ENCODE measurements at places on chromosomes 12 and 14.

GRCh38 chr12:69000540-69001243 is 67.7 kb upstream of the CPM start:
- DNase-seq = no peak

DNA sequence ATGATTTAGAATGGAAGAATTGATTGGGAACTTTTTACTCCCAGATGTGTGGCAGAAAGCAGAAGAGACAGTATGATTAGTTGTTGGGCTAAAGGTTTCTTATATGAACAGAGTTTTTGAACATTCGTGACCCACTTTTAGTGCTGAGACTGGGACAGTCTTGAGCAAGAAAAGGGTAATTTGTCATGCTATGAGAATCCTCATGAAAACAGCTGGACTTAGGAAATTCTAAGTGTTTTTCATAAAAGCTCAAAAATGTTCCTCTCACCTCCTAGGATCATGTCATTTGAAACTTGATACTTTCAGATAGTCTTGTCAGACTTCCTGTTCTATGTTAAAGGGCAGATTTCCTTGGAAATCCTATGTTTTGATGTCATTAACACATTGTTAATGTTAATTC is 86.1 kb downstream of the MGAT4C start:
- no peak for DNase-seq

DNA sequence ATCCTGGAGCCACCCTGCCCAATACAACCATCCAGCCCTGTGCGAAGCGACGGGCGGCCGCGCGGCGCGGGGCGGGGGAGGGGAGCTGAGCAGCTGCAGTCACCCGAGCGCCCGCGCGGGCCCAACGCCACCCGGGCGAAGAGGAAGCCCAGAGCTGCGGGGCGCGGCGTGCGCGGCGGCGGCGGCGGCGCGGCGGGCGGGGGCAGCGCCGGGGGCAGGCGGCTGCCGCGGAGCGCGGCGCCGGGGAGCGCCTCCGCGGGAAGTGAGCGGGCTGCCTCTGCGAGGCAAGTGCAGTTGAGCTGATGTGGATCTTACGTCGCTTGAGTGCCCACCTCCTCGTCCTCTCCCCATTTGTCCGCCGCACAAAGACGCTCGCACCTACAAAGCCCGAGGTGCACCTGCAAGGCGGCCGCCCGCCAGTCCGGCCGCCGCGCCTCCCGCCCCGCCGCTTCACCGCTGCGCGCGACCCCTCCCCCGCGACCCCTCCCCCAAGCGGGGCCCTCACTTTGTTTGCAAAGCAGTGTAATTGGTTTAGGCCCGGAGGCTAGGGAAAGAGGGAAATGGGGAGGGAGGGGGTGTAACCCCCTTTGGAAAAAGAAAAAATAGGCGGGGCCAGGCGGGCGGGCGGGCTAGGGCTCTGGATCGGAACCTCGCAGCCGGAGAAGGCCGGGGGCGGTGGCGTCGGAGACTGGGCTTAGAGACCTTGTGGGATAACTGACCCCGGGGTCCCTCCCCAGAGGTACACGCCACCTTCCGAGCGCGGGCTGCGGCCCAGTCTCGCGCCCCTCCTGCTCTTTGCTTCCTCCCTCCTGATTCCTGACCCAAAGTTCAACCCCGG is at the start of the genes FOXA1 and TTC6:
Gene FOXA1, minus strand, starts transcription at position 279 of the 838 bp plus-strand sequence. Its CDS starts 277 bp downstream, at position 2.
Gene TTC6, plus strand, starts transcription at position 659 of the 838 bp plus-strand sequence. CDS start 26,436 bp downstream, outside the sequence.
- peak; percentile 86 for DNase-seq

- no peak for DNase-seq
These were observed 590 bp upstream of the CEBPE start for GRCh38 chr14:23119363-23120327.

DNA sequence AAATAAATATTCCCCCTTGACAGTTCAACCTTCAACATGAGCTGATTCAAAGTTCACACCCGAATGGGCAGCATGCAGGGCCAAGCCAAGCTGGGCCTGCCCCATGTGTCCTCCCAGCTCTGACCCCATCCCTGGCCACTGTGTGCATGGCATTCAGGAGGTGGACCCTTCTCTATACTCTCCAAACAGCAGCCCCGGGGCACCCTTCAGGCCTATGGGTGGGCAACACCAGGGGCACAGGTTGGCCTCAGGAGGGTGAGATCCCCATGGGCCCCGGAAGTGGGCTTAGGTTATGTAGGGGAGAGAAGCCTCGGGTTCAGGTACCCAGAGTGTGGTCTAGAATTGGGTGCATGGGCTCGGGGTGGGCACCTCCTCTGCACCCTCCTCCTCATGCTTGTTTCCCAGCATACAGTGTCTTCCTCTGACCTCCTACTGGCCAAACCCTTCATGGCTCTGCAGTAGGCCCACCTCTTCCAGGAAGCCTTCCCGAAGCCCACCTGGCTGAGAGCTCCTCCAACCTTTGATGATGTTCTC is 31.5 kb upstream of the BCL7A start:
- DNase-seq = no peak

- DNase-seq = no peak
These were observed 189.7 kb downstream of the TTC7B start for GRCh38 chr14:90626550-90626949.

DNA sequence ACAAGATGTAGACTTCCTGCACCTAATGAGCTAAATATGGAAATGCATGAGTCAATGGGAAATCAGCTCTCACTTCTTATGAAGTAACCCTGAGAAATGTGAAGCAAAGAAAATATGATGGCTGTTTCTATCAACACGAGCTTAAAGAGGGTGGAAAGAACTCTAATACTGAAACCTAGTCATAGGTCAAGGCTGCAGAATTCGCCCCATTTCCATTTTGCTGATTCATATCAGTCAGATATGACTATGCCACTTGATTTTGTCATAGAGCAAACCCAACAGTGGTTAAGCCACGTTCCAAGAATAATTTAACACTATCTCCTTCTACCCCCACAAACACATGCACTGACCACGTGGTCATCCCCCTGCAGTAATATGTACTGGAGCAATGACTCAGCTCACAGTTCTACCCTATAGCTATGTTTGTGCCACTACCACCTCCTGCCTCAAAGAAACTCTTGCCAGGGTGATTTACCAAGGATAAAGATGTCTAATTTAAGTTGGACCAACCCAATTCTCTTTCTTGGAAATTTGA is 157.5 kb downstream of the TMTC3 start:
- no peak for DNase-seq

- no peak for DNase-seq
These were observed 62.3 kb downstream of the FOS start for GRCh38 chr14:75340921-75341320.

- no peak for DNase-seq
These were observed 14.5 kb downstream of the WSB2 start for GRCh38 chr12:118046430-118046829.

DNA sequence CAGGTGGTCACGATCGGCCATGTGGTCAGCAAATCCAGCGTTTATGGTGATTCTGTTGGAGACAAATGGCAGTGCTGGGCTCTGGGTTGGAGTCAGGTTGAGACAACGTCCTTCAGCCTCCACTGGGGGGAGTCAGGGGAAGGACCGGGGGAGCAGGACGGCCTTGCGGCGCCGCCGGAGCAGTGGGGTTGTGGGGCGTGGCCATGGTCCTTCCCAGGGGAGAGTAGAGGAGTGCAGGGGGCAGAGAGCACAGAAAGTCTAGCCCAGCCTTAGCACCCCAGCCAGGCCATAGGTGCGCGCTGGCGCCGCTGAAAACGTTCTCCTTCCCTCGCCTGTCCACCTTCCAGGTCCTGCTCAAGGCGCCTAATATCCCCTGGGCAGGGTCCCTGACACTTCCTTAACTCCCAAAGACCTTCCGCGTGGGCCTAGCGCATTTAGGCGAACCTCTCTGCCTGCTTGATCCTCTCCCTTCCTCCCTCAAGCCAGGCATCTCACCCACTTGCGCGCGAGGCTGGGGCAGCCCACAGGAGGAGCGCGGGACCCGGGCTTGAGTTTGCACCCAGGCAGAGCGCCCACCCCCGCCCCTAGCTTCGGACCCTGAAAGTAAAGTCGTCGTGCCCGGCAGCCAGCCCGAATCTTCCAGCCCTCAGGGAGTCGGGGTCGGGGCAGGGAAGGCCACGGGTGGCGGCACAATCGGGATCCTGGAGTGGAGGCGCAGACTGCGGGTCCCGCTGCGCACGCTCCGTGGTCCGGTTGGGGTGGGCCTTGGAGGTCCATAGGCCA is 3.1 kb upstream of the KIF26A start:
- DNase-seq = peak; percentile 100

DNA sequence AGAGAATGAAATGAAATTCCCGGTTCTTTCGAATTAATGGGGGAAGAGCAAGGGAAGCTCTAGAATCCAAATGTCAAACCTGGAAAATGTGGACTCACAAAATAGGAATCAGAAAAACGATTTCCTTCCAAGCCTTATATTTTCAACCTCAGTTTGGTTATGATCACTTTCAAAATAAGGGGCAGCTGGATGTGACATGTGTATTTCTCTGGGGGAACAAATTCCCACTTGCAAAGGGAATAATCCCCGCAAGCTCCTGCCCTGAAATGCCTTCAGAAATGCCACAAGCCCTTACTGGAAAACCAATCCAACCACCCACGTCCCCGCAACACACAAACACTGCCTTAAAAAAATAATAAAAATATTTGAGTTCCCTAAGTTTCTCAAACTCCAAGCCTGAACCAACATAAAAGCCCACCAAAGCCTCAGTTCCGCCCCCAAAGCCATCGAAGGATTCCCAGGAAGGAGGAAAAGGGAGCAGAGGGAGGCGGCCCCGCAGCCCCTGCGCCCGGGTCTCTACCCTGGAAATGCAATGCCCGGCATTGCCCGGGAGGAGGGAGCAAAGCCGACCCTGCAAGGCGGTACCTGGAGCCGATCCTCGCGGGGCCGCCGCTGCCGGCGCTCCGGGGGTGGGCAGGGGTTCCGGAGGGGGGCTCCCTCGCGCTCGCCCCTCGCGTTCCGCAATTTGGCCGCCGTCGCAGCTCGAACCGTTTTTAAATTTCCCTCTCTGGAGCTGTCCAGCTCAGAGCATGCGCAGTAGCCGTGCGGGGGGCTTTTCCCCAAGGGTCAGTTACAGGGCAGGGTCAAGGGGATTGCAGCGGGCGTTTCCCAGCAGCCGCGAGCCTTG is at the start of gene FOXN4:
Gene FOXN4, minus strand, starts transcription at position 751 of the 847 bp plus-strand sequence. CDS start 963 bp downstream, outside the sequence.
- DNase-seq = no peak

GRCh38 chr12:132108211-132108832 is 35.8 kb downstream of the DDX51 start:
- DNase-seq = no peak

GRCh38 chr14:93035917-93036651 is 79.6 kb downstream of the ITPK1 start:
- peak; percentile 71 for DNase-seq

- no peak for DNase-seq
These were observed 208.1 kb downstream of the ZFP36L1 start for GRCh38 chr14:68584786-68585185.

DNA sequence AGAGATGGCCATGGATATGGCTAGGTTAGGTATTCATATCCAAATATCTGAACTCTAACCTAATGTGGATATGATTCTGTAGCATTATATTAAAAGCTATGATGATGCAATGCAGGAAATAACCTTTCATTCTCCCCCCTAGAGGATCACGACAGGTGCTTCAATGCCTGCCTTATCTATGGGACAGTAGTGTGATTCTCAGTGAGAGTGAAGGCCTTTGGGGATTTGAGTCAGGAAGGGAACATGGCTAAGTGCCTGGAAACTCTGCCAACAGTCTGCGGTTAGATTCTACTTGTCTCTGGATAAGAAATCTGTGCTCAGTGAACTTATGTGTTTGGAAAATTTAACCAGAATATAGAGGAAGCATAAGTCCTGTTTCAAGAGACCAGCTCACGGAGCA is 81.8 kb downstream of the SLC38A1 start:
- DNase-seq = no peak

- no peak for DNase-seq
These were observed 112.2 kb downstream of the KCNA5 start for GRCh38 chr12:5155866-5156265.

DNA sequence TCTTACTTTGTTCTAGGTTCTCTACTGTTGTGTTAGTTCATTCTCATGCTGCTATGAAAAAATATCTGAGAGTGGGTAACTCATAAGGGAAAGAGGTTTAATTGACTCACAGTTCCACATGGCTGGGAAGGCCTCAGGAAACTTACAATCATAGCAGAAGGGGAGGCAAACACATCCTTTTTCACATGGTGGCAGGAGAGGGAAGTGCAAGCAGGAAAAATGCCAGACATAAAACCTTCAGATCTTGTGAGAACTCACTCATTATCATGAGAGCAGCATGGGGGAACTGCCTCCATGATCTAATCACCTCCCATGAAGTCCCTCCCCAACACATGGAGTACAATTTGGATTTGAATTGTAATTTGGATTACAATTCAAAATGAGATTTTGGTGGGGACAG is 69.6 kb downstream of the MGST1 start:
- DNase-seq = no peak

DNA sequence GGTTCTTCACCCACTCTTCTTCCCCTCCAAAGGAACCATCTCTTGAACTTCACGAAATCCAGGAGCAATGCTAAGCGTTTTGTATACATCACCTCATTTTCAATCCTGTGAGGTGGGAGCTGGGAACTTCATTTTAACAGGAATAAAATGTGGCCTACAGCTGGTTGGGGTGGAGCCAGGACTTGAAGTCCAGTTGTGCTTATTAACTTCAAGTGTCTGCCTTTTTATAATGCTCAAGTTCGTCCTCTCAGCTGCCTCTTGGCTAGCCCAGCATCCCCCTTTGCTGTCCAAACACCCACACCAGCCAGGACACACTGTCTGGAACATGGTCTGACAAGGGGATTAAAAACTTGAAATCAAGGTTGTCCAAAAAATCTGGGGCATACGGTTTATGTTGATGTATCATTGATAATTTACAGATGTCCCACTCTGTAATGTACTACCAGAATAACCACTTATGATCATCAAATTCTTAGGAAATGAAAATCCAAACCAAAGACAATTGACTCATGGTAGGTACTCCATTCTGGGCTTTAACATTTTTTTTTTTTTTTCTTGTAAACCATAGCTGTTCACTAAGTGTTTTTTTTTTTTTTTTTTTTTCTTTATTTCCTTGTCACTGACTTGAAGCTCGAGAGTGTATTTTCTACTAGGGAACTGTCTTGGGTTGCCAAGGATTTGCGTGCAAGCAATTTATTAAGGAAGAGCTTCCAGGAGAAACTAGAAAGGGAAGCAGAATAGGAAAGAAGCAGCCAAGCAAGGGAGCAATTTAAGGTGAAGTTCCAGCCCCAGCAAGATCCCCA is 252.3 kb downstream of the EFCAB11 start:
- DNase-seq = no peak

- DNase-seq = no peak
These were observed 24.2 kb downstream of the OTUB2 start for GRCh38 chr14:94050231-94050880.

- no peak for DNase-seq
These were observed 63.1 kb upstream of the DACT1 start for GRCh38 chr14:58574623-58575022.

DNA sequence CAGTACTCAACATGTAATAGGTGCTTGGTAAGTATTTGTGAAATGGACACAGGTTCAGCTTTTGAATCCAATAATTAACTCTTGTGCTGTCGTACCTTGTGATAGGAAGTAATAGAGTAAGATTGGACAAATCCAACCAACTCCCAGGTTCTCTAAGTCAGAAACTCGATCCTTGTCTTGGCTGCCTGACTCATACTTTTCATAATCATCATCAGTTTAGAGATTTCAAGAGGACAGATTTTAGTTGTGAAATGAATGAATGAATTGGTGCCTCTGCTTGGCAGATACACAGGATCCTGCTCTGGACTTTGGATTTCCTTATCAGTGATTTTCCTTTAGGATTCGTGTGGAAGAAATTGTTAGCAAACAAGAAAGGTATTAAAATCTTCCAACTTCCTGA is 1145.2 kb downstream of the AACS start:
- DNase-seq = no peak

Measured in 8988T (cell line).